ENCODE measurements at places on chromosomes 16 and 17.

DNA sequence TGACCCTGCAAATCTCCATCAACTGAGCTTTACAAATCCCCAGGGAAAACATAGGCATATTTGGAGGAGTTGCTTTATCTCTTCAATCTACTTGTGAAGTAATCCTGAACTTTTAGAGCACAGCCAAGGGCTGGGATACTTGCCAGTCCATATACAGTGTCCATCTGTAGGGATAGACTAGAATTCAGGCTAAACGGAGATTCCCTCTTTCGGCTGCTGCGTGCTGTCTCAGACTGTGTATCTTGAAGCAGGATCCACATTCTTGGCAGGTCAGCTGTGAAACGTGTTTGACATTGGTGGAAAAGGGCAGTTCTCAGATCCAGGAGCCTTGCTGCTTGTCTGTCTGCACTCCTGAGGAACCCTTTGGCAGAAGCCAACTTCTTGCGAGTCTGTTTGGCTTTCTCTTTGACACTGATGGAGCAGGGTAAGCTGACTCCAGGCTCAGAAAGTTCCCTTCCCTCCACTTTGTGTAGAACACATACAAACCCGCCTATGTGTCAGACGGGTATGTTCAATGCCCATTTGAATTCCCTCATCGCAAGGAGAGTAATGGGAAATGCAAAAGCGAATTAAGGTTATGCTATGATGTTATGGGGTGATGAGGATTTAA, 221.8 kb downstream of the MAP2K4 start:
- no peak for ATAC-seq

DNA sequence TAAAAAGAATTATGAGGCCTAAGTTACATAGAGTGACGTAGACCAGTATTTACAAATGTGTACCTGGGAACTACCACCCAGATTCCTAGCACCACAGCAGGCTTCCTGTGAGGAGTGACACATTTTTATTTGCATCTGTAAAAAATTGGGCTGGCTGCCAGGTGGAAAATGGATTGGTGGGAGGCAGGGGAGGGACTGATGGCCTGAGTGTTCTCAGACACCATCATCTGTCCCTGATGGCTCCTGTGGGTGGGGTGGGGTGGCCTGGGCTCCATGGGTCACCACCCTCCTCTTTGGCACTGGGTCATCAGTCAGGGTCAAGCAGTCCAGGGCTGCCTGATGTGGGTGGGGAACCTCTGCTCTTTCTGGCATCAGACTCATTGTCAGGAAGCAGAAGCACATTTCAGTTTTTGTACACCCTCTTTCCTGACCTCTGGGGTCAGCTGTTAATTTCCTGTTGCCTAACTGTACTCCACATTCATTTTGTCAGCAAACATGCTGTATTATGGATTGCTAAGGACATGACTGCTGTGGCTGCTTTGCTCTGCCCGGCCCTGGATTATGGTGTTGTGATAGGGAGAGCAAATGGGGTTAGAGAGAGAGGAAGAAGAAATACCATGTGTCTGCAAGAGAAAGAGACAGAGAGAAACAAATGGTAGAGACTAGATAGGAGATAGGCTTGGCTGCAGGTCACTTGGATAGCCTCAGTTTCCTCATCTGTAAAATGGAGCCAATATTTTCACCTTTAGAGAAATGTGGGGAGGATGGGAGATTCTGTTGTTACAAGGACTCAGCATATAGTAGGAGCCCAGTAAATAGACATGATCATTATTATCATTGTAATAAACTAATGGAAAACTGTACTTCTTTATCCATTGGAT, 11.6 kb upstream of the MFAP4 start:
- no peak for ATAC-seq

DNA sequence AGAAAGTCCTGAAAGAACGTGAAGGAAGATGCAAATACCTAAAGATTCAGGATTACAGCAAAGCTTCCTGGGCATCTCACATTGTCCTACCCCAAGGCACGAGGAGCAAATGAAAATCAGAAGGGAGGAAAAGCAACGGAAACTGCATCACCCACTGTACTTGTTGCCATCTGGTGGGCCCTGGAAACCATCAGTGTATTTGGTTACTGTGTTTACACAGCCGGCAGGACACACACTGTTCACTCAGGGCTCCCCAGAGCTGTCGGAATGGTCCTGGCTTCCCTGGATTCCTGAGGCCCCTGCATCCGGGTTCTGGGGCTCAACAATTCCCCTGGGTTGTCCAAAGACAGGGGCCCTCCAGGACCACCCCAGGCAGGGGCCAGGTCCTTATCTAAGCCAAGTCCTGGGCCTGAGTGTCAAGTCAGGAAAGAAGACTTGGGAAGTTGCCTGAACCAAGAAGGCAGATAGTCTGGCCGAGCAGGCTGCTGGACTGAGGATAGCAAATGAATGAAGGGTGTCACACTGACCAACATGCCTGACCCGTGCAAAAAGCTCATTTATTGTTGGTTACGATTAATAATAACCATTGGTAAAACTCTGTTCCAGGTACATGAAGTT, 52.8 kb downstream of the SOX9 start:
- ATAC-seq = no peak

DNA sequence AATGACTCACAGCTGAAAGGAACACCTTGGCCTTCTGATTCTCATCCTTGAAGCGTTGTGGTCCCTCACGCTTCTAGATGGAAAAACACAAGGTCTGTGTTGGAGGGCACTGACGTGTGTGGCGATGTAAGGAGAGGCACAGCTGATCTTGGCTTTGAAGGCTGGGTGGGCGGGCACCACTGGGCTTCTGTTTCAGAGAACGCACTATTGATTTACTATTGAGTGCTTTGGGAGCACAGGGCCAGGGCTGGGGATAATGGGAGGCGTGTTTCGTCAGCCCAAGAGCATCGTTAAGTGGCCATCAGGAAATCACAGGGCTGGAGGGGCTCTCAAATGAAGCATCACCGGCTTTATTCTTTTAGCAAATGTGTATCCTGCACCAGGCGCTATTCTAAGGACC, 70.7 kb downstream of the CMIP start:
- no peak for ATAC-seq

DNA sequence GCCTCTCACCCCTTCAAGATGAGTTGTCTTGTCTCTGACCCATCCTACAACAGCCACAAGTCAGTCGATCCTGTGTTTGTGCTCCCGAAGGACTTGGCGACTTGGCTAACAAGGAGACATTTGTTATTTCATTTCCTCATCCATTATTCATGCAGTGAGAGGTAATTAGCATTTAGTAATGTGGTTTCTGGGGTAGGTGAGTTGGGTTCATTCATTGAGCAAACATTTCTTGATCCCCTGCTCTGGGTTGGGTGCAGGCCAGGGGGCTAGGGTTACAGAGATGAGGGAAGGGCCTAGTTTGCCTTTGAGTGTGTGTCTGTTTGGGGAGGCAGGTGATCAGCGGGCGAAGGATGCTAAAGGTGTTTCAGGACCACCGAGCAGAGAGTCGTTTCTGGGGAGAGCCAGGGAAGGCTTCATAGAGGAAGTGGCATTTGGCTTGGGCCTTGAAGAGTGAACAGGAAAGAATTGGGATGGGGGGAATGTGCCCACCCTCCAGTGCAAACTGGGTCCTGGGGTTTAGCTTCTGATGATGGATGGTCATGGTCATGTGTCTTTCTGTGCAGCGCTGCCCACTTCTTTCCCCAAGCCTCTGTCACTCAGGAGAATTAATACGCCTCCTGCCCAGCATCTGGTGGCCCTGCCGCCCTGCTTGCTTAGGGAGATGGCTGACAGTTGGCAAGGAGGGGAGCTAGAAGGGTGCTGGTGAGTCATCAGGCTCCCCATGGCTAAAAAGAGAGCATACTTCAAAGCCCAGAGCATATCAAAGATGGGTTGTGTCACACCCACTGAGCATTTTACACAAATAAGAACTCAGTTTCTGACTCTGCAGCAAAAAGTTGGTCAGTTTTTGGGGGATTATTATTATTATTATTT, 38.5 kb downstream of the MSI2 start:
- no peak for ATAC-seq

DNA sequence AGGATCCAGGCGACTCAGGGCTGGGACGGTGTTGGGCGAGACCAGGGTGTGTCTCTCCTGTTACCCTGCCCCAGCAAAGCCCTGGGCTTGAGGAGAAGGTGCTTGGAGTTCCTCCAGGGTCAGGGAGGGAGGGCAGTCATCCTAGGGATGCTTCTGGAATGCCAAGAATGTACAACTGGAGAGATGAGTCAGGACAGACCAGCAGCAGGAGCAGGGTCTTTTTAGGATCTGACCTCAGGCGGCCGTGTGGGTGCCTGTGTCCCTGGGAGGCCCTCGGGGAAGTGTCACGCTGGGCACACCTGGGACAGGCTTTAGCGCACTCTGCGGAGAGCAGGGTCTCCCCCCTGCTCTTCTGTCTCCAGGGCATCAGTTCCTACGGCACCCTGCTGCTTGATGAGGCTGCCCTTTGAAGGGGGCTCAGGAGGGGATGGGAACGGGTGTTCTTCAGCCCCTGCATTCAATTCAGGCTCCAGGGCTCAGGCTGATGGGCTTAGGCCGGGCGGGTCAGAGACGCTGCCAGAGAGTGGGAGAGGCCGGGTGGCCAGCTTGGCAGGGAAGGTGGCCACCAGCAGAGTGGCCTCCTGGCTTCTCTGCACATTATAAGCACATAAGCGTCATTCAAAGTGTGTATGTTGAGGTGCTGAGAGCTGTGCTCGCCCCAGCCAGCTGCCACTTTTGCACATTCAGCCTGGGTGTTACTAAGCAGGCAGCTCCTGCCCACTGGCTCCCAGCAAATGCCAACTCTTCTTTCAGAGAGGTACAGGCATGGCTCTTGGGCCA, 8.4 kb upstream of the MTSS2 start:
- no peak for ATAC-seq

DNA sequence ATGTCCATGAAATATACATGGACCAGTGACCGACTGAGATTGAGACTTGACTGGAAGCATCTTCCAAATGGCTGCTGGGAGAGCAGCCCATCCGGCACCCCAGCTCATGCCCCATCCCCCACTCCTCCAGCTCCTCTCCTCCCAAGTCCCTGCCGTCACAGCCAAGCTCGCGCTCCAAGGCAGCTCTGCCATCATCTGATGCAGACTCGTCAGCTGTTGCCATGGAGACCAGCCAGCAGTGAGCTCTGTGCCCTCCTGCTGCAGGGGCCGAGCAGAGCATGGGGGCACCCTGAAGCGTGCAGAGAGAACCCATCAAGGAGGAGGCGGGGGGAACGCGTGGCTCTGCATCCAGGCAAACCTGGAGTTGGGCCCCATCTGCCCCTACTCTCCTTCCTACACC, 74.5 kb upstream of the TNRC6C start:
- ATAC-seq = no peak

DNA sequence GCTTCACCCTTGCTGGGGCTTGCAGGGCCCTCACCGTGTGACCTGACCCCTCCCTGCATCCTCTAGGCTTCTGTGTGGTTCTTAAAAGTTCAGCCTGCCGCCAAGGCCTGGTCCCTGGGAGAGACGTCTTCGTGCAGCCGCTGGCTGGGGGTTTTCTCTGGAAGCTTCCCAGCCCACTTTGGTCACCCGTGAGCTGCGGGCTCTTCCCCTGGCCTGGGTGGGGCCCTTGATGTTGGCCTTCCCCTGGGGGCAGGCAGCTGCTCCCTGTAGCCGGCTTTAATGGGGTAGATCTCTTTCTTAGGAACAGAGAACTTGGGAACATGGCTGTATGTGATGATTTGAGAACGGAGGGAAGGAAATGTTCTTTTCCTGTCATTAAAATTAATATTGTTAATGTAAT, 32.7 kb downstream of the ZNF750 start:
- no peak for ATAC-seq

GRCh38 chr17:55770196-55770870, 19.5 kb downstream of the PCTP start:
- no peak for ATAC-seq

Data from stimulated activated memory B cell treated with anti-CD40 and anti-IgM and Interleukin-4, amounts not matched to agents 10 μg/mL and 1 μg/mL and 100 μg/mL, for 72 hours (primary cell).